ENCODE measurements at places on chromosomes 11 and 22. TPM values are rescaled to one million over a fixed set of nuclear protein-coding genes. Genes with fewer than 3 reads are reported as not detected.

RNF26 gene
- total RNA-seq = 31.5 TPM

PRCP gene
- 445 TPM for total RNA-seq

PLEKHA7 gene
- total RNA-seq = 8.2 TPM

DNA sequence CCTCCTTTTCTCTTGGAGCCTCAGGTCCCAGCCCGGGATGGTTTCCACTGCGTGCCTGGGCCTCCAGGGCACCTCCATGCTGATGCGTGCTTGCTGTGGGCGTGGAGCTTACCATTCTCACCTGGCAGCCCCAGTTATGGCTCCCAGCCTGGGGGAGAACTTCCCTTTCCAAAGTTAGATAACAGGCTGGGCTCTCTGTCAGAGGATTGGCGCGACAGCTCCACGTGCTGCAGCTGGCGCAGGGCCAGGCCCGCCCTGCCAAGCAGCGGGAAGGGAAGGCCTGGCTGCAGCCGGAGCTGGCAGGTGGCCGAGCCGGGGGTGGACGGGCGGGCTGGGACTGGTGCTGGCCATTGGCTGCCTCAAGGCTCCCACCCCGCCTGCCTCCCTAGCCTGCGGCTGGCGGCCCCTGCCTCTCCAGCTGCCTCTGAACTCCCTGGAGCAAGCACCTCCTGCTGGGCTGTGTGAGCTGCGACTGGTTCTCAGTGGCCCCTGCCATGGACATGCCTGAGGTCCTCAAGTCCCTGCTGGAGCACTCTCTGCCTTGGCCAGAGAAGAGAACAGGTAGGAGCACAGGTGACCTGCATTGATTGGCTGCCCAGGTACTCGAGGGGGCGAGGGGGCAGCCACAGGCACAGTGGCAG lies 14.6 kb upstream of the TEF start:
- DNase-seq = no peak

DNA sequence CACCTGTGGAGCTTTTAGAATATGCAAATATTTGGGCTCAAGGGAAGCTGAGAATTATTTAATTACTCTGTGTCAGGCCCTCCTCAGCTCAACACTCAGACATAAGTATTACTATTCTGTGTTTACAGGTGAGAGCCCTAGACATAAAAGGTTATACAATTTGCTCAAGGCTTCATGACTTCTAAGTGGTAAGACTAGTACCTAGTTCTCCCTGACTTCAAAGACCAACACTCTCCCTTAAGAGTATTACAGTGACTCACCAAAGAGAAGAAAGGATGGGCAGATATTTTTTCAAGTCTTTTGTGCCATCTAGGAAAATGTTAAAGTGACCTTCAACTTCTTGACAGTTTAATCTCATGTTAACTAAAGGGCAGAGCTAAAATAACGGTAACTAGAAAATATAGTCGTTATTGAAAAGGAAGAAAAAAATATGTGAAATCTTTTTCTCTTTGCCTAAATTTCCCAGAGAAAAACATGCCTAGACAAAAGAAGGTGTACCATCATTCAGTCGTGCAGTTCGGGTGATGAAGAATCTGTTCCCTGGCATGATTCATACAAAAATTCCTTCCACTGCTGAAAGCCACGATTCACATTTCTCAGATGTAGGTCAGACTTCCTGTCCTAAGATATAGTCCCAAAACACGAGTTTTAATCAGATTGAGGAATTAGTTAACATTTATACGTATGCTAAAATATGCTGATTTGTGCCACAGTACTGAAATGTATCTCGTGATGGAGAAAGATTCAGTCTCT lies 849.1 kb upstream of the API5 start:
- DNase-seq = no peak

DNA sequence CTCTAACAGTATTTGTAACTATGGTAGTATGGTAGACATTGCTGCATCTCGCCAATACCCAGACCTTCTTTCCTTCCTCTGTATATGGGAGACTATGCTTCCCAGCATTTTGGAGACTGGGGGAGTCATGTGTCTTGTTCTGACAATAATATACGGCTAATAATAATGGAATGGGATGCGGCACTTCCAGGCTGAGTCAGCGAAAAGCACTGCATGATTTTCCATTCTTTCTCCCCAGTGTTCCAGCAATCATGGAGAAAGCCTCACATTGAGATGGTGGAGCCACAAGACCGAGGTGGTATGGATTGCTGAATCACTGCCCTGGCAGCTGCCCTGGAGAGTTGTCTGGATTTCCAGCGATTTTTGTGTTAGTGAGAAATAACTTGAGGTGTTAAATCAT lies 77.1 kb upstream of the FIBIN start:
- DNase-seq = no peak

GRCh38 chr11:74460065-74460464 lies 7.3 kb downstream of the KCNE3 start:
- DNase-seq = no peak

- peak; percentile 88 for DNase-seq
Observed at GRCh38 chr11:819129-819931, 616 bp downstream of the PNPLA2 start.

GGTLC2 gene
- total RNA-seq = not detected

DNA sequence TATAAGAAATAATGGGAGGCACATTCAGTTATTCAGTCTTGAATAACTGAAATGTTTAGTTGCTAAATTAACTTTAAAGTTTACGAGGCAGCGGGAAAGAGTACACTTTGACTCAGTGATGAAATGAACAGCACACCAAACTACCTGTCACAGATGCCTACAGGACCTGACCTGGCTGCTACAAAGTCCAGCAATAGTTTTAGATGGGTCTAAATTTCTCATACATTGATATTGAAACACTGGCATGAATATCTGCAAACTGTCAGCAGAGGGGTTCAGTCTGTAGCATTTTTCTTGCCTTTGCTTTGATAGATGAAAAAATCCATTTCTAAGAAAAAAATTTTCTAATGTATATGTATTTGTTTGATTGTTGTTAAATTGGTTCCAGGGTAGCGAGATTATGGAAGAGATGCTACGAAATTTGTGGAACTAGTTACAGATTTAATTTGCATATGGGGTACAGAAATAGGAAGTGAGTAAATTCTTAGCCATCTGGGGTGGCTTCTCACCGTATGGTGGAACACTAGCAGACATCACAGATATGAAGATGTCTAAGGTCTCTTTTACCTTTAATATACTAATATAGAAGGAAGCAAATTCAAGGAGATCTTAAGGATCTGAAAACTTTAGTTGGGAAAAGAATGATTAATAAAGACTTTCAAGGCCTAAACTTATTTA lies 20.8 kb upstream of the GAB2 start:
- DNase-seq = no peak

PHLDB1 gene
- 45.4 TPM for total RNA-seq

GRCh38 chr11:110580571-110580970 lies 131.7 kb downstream of the ARHGAP20 start:
- DNase-seq = no peak

- DNase-seq = no peak
Observed at GRCh38 chr11:62025487-62026105, 58.2 kb upstream of the FTH1 start.

DNA sequence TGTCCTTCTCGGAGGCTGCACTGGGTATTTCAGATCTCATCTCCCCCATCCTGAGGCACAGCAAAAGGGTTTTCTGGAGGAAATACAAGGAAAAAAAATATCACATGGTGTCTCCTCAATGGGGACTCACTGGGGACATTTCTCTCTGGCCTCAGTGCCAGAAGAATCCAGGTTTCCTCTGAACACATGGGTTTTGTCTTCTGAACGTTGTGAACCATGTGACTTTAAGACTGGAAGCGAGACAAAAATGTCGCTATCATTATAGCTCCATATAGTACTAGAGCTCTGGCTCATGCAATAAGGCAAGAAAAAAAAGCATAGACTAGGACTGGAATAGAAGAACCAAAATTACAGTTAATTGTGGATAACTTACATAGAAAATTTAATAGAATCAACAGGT lies 44.9 kb upstream of the RFPL3 start:
- no peak for DNase-seq

MUC5B gene
- not detected for total RNA-seq

- peak; percentile 38 for DNase-seq
Observed at GRCh38 chr11:67302571-67303131, 679 bp upstream of the SSH3 start.

DNA sequence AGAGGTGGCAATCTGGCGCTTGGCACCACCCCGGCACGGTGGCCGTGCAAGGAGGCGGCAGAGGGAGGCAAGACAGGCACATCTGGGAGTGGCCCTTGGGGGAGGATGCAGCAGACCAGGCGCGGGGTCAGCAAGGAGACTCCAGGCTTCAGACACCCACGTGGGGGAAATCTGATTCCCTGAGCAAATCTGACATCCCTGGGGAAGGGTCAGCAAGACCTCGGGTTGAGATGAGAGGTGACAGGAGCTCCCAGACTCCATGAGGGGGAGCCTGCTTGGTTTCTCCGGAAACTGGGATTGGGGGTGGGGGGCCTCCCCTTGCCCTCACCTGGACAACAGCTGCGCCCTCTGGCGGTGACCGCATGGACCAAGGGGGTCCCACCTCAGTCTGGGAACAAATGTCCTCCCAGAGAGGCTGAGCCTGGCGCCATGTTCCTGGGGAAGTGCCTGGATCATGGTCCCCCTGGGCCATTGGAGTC lies 4.0 kb upstream of the RCOR2 start:
- DNase-seq = peak; percentile 46

- DNase-seq = no peak
Observed at GRCh38 chr11:117521974-117522373, 194.3 kb downstream of the CEP164 start.

RFPL2 gene
- 11.8 TPM for total RNA-seq

NFAM1 gene
- total RNA-seq = 1.6 TPM

DNA sequence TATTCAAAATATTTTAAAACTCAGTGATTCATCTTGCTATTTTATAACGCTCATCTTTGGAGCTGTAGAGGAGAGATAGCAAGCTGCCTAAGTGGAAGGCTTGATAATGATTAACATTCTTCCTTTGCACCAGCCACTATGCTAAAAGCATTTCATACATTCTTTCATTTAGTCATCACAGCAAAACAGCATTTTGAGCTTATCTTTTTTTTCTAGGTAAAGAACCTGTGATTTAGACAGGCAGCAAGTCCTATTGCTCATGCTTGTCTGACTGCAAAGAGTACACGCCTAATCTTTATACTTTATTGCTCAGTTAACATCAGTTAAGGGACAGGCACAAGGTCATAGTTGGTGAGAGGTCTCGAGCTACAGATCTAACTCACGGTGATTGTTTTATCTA lies 713.1 kb upstream of the ARHGAP42 start:
- DNase-seq = no peak

DNA sequence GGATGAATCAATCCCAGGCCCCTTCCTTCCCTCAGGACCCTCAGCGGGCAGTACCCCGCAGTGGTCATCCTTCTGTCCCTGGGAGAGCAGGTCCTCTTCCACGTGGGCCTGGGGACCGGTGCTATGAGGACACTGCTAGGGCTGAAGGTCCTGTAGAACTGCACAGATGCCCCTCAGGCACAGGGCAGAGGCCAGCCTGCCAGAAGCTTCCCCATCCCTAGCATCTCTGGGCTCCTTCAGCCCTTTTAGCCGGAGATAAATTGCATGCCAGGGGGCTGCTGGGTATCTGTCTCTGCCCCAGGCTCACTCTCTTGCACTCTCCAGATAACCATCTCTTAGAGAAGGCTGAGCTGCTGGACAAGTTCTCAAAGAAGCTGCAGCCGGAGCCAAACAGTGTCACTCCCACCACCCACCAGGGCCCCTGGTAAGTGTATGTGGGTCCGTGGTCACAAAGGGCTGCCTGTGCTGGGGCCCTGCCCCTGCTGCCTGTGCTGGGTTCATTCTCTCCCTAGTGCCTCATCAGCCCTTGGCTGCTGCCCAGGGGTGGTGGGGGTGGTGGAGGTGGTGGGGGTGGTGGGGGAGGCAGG lies 2.3 kb downstream of the ATG16L2 start:
- no peak for DNase-seq

LAYN gene
- 26.2 TPM for total RNA-seq

- no peak for DNase-seq
Observed at GRCh38 chr11:324156-324555, 3.5 kb upstream of the IFITM3 start.

- peak; percentile 8 for DNase-seq
Observed at GRCh38 chr11:96012086-96012824, 88.3 kb upstream of the MTMR2 start.

CDKN1C gene
- 25.3 TPM for total RNA-seq

DNA sequence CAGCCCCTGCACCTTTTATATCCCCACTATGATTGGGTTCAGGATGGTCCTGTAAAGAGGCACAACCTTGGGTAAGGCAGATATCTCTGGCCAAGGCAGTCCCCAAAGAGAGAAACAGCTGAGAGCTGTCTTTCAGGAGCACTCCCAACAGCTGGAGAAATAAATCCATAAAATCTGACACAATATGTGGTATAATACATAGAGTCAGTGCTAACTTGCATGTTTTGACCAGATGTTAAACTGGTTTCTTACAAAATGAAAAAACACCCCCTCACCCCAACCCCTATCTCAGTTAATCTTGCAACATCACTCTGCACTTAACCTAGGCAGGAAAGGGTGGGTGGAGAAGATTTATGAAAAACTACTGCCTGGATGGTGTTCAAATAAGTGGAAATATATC lies 44.0 kb upstream of the C11orf87 start:
- DNase-seq = no peak

MB gene
- total RNA-seq = not detected

DNA sequence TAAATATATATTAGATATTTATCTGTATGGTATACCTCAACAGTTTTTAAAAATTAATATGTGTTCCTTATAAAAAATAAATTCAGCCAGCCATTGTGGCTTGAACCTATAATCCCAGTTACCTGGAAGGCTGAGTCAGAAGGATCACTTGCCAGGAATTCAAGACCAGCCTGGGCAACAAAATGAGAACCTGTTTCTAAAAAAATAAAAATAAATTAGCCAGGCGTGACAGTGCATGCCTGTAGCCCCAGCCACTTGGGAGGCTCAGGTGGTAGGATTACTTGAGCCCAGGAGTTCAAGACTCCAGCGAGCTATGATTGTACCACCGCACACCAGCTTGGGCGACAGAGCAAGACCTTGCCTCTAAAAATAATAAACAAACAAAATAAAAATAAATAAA lies 54.9 kb downstream of the PHF21A start:
- DNase-seq = no peak

GRCh38 chr11:92300876-92301275 lies 76.3 kb downstream of the FAT3 start:
- no peak for DNase-seq

OR6A2 gene
- 0.51 TPM for total RNA-seq

DNA sequence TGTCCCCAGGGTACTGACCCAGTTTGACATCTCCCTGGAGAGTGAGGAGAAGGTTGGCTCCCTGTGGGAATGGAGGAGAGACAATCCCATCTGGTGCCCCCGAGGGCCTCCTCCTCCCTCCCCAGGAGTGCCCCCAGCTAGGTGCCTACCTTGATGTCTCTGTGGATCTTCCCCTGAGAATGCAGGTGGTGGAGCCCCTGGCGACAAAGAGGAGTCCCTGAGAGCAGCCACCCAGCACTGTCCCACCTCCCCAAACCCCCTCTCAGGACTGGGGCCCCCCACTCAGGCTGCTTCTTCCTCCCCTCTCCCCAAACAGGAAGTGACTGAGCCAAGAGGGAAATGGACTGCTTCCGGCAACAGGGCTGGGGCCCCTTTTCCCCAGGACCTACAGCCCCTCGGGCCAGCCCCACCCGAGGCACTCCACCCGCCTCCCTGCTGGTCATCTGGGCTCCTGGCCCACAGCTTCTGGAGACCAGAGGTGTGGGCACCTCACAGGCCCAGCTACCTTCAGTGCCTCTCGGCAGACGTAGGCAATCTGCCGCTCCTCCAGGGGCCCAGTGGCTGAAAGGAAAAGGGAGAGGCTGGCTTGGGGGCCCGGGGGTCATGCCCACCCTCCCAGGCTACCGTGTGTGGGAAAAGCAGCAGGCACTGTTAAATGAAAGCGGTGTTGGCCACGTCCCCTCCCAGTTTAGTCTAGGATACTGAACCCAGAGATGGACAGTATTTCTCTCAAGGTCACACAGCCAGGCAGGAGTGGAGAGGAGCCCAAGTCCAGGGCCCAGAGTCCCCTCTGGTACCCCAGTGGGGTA lies 1.2 kb downstream of the MAP4K2 start:
- DNase-seq = peak; percentile 48

CTSW gene
- not detected for total RNA-seq

All from endothelial cell (in vitro differentiated cells).